ENCODE measurements at places on chromosomes 4 and X.

DNA sequence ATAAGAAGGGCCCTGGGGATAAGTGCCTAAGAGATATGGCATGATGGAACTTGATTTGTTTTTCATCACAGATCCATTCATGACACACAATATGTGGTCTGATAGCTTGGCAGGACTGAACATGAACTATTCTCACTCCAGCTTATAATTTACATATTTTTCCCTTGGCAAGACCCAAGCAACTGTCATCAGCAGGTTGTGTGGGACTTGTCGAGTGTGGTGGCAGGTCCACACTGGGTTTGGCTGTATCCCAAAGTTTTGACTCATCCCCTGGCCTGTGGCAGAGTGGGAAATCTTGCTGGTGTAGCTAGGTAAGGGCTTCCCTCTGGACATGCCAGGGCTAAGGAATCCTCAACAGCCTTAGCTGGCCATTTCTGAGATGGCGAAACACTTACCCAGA is 81.0 kb upstream of the STIM2 start:
- no peak for DNase-seq

GRCh38 chr4:21952549-21952948 is 4.0 kb upstream of the KCNIP4 start:
- no peak for DNase-seq

- DNase-seq, result no peak
Observed at GRCh38 chr4:148170408-148171365, 271.5 kb downstream of the NR3C2 start.

DNA sequence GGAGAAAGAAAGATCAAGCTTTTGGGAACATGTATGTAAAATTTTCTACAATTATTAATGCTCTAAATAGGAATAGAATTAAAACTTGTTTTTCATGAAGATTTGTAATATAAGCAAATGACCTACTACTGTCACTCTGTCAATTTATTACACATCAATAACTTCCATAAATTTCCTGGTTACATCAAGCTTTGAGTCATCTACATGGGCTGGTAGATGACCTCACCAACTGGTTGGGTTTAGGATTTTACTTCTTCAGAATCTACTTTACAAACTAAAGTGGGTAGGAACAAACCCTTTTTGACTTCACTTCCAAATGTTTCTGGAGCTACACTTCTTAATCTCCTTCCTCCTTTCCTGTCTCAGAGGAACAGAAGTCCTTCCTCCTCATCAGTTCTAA is 12.0 kb upstream of the LRAT start:
- no peak for DNase-seq

GRCh38 chr4:131344761-131345160 is 1804.3 kb upstream of the PCDH10 start:
- DNase-seq, result no peak

- DNase-seq, result no peak
Observed at GRCh38 chrX:15976396-15976795, 121.8 kb upstream of the AP1S2 start.

- no peak for DNase-seq
Observed at GRCh38 chr4:152189451-152190179, 346.3 kb downstream of the FBXW7 start.

- no peak for DNase-seq
Observed at GRCh38 chr4:101682946-101683345, 107.6 kb upstream of the BANK1 start.

Data from stimulated activated CD8-positive, alpha-beta memory T cell treated with anti-CD3 and anti-CD28 coated beads, Interleukin-4, amount 100 ng/mL, for 1 hour (primary cell).